ENCODE measurements at places on chromosomes 7 and 10.
A peak's percentile ranks its signal among the peaks of the same experiment; 100 is the strongest.

DNA sequence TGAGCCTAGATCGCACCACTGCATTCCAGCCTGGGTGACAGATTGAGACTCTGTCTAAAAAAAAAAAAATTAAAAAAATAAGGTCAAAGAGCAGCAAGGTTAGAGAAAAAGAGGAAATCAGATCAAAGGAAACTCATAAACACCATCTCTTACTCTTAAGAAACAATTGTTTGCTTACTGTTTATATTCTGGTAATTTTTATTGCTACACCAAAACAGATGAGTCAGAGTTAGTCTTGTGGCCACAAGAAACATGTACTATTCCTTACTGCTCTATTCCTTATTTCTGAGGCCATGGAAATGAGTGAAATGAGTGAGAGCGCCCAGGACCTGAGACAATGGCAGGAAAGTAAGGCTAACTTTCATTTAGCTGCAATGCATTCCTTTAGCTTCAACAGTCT, 387.3 kb downstream of the HPSE2 start:
- H3K27ac ChIP-seq, result no peak overlapping the region
- no peak overlapping the region for H3K4me3 ChIP-seq
- no peaks in the 10 kb centered on the region for H3K4me1 ChIP-seq
- no peaks in the 10 kb centered on the region for H3K27me3 ChIP-seq
- H3K36me3 ChIP-seq, result no peaks in the 10 kb centered on the region

GRCh38 chr10:91311601-91312381, 91.3 kb downstream of the PCGF5 start:
- no peaks in the 10 kb centered on the region for H3K4me1 ChIP-seq
- H3K27ac ChIP-seq, result no peak overlapping the region
- H3K27me3 ChIP-seq, result no peaks in the 10 kb centered on the region
- H3K4me3 ChIP-seq, result no peak overlapping the region
- DNase-seq, result peak; percentile 24
- H3K36me3 ChIP-seq, result no peaks in the 10 kb centered on the region

- no peaks in the 10 kb centered on the region for H3K4me1 ChIP-seq
- no peak overlapping the region for H3K4me3 ChIP-seq
- H3K27me3 ChIP-seq, result no peaks in the 10 kb centered on the region
- DNase-seq, result no peak
- H3K36me3 ChIP-seq, result no peaks in the 10 kb centered on the region
Measured at GRCh38 chr7:121187222-121187621, 141.6 kb upstream of the WNT16 start.

GRCh38 chr7:44703921-44704320, 44.7 kb upstream of the ZMIZ2 start:
- no peaks in the 10 kb centered on the region for H3K4me1 ChIP-seq
- DNase-seq, result no peak
- peaks cover 89% of the 10 kb centered on the region for H3K36me3 ChIP-seq

GRCh38 chr7:10216462-10216861, 757.2 kb upstream of the PHF14 start:
- H3K4me3 ChIP-seq, result no peak overlapping the region
- no peaks in the 10 kb centered on the region for H3K36me3 ChIP-seq
- H3K27me3 ChIP-seq, result no peaks in the 10 kb centered on the region
- no peak overlapping the region for H3K27ac ChIP-seq
- no peak for DNase-seq

GRCh38 chr7:126606331-126606730, 646.4 kb downstream of the GRM8 start:
- no peak overlapping the region for H3K27ac ChIP-seq
- no peaks in the 10 kb centered on the region for H3K36me3 ChIP-seq
- H3K4me3 ChIP-seq, result no peak overlapping the region
- no peak for DNase-seq
- no peaks in the 10 kb centered on the region for H3K4me1 ChIP-seq

- no peak overlapping the region for H3K4me3 ChIP-seq
- peak; percentile 88 for DNase-seq
- no peaks in the 10 kb centered on the region for H3K36me3 ChIP-seq
Measured at GRCh38 chr10:67520924-67521520, 175.0 kb downstream of the CTNNA3 start.

DNA sequence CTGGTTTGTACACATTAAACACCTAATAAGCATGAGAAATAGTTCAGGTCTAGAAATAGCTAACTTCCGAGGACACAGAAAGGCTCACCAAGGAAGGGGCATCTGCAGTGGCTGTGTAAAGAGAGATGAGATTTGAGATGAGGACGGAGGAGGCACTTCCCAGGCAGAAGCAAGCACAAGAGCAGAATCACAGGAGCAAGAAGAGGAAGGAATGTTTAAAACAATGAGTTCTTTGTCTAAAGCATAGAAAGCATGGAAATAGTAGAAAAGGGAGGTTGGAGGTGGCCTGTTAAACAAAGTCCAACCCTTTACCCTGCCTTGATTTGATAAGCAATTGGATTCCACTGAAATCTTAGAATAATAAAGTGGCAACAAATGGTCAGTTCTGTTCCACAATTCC, 11.6 kb upstream of the PON3 start:
- H3K27me3 ChIP-seq, result no peaks in the 10 kb centered on the region
- H3K4me1 ChIP-seq, result no peaks in the 10 kb centered on the region
- peaks cover 11% of the 10 kb centered on the region for H3K36me3 ChIP-seq

- no peak for DNase-seq
- H3K27me3 ChIP-seq, result no peaks in the 10 kb centered on the region
- no peak overlapping the region for H3K27ac ChIP-seq
- H3K4me1 ChIP-seq, result no peaks in the 10 kb centered on the region
Measured at GRCh38 chr10:104441329-104442000, 87.8 kb downstream of the CFAP58 start.

All from stomach (tissue), 19 donors.